ENCODE measurements at places on chromosomes 5 and 9. TPM values are rescaled to one million over a fixed set of nuclear protein-coding genes. Genes with fewer than 3 reads are reported as not detected.

DNA sequence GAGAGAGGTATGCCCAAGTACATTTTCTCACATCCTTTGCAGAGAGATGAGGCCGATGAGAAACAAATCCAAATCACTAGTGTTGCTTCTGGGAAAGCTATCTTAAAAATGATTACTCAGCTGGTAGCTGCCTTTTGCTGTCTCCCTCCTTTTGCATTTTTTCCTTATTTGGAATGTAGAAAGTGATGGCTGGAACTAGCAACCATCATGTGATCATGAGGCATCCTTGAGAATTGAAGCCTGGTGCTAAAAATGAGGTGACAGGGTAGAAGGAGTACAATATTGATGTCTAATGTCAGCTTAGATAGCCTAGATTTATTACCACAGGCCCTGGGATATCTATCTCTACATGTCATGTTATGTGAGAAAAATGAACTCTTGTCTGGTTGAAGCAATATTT, 109.3 kb upstream of the TAF11L2 start:
- no peak for DNase-seq

GRCh38 chr5:156515121-156515520, 188.2 kb downstream of the SGCD start:
- DNase-seq, result no peak

- peak; percentile 34 for DNase-seq
Measured at GRCh38 chr5:1003296-1003937, 5.2 kb upstream of the NKD2 start.

GRCh38 chr9:68755752-68756151, 50.7 kb downstream of the PIP5K1B start:
- no peak for DNase-seq

- no peak for DNase-seq
Measured at GRCh38 chr9:13979941-13980318, 334.0 kb downstream of the NFIB start.

DNA sequence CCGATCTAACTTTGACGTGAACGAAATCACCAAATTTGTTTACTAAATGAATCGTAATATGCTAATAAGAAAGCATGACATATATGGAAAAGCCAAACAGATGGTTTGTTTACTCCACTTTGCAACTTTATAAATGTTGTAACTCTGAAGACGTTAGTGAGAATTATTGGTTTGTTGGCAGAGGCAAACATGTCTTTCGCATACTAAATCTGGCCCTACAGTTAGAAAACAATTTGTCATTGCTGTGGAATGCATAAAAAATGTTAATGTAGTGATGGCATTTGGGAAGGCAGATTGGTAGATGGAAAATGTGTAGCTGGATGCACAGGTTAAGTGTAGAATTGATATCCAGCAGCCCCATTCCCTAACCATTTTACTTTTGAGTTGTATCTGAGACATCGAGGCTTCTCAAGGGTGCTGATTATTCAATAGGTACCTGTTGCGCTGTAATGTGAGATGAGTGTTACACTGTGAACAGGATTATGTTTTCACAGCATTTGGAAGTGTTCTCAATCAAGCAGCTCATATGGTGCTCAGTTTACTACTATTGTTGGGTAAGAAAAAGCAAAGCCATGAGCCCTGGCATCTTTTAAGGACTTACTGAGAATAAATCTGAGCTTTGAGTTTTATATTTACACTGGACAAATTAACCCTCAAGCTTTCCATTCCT, 444.8 kb downstream of the BNC2 start:
- no peak for DNase-seq

The GAPT gene
- not detected for total RNA-seq

The SERF1A gene
- 23.2 TPM for total RNA-seq

The LOX gene
- total RNA-seq, result 7.1 TPM

DNA sequence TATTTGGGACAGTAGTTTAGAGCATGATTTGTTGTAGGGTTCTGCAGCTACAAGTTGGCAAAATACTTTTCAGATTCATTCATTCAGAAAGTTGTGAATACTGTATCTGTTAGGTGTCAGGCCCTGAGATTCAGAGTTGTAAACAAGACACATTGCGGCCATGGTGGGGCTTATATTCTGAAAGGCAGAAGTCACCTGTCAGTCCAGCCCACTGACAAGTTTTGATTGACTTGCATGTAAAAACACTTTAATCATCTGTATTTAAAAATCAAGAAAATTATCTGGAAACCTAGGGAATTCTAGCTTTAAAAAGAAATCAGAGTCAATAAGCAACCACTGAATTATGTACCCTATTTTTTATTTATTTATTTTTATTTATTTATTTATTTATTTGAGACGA, 13.0 kb downstream of the LARP1 start:
- DNase-seq, result no peak

GRCh38 chr5:1952444-1953099, 69.8 kb upstream of the IRX4 start:
- DNase-seq, result no peak

The NUP214 gene
- total RNA-seq, result 79.5 TPM

The TCF7 gene
- total RNA-seq, result 6.1 TPM

The RPS14 gene
- total RNA-seq, result 3,623 TPM

DNA sequence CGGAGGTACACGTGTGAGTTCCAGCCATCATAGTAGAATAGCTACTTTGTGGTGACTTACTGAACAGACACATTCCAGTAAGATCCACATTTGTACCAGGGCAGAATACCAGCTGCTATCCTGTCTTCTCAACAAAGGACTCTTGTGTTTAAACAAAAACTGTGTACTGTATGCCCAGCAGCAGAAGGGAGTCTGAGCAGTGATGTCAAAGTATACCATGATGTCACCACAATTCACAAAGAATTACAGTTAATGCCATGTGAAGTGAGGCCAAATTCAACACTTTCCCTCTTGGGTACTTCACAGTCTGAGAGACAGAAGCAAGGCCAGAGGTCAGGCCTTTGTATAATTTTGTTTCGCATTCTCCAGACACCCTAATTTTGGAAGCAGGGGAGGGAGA, 137.0 kb downstream of the ADAMTSL1 start:
- no peak for DNase-seq

GRCh38 chr9:26955222-26955903, 849 bp upstream of the IFT74 start:
- DNase-seq, result no peak

- DNase-seq, result peak; percentile 72
Measured at GRCh38 chr9:136644593-136645351, 17.9 kb upstream of the EGFL7 start.

GRCh38 chr9:121636341-121636865, 15.0 kb upstream of the DAB2IP start:
- no peak for DNase-seq

DNA sequence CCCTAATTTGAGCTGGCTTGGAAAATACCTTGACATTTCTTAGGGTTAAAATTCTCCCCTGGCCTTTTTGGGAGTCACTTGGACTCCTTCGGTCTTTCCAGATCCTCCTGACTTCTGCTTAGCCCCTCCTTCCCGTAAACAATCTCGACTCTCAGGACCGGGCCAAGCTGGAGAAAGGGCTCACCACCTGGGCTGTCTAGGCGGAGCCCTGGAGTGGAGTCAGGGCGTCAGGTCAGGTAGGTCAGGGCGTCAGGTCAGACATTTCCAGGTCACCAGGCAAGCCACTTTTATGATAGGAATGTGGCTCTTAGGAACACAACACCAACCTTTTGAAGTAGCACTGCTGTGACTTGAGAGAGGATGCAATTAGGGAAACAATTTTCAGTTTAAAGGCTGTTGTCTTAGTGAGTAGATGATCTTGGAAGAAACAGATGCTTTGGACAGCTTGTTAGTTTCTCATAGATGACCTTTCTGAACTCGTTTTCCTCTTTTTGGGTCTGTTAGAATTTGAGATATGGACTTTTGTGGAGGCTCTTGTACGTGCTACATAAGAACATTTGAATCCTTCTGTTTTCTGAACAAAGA, 12.8 kb downstream of the OSTF1 start:
- no peak for DNase-seq

The CAMK2A gene
- total RNA-seq, result 0.20 TPM

DNA sequence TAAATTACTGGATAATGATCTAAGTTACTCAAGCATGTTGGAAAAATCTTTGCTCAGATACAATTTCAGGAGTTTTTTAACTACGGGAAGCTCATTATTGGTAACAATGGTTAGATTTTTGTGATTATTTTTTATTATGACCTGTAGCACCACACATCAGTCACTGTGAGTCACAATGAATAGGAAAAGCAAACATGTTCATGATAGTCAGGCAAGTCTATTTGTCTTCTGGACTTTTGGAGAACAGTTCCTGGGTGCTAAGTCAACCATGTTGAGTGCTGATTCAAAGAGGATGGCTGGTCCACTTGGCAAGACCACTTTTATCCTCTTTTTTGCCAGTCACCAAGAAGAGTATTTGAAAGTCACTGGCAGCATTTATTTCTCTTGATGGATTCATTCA, 403.2 kb downstream of the KIF4B start:
- no peak for DNase-seq

The PCDHGA4 gene
- 13.5 TPM for total RNA-seq

GRCh38 chr9:17571825-17572224, 7.0 kb upstream of the SH3GL2 start:
- no peak for DNase-seq

The SMIM32 gene
- not detected for total RNA-seq

GRCh38 chr9:95406121-95406520, 88.6 kb upstream of the FANCC start:
- no peak for DNase-seq

GRCh38 chr5:177357459-177358351, at the start of gene RGS14:
Gene RGS14, plus strand, starts transcription at chr5:177357924. Its CDS starts 101 bp downstream, at chr5:177358025.
- DNase-seq, result peak; percentile 27

DNA sequence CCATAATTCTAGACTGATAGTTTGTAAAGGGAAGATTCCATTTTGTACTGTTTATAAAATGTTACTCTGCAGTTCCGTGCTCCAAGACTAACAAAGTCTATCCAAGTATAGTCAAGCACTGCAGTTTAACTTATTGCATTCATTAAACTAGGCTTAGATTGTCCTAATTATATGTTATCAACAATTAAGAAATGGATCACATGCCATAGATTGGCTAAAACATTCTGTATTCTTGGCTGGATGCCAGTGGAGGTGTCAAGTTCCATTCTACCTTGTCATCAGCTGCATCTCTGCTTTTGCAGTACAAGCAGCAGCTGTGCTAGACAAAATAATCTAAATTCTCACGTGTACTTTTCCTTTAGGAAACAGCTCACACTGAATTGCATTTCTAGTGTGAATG, 69.4 kb upstream of the MEF2C start:
- no peak for DNase-seq

- no peak for DNase-seq
Measured at GRCh38 chr9:127501821-127502343, 50.6 kb downstream of the LRSAM1 start.

DNA sequence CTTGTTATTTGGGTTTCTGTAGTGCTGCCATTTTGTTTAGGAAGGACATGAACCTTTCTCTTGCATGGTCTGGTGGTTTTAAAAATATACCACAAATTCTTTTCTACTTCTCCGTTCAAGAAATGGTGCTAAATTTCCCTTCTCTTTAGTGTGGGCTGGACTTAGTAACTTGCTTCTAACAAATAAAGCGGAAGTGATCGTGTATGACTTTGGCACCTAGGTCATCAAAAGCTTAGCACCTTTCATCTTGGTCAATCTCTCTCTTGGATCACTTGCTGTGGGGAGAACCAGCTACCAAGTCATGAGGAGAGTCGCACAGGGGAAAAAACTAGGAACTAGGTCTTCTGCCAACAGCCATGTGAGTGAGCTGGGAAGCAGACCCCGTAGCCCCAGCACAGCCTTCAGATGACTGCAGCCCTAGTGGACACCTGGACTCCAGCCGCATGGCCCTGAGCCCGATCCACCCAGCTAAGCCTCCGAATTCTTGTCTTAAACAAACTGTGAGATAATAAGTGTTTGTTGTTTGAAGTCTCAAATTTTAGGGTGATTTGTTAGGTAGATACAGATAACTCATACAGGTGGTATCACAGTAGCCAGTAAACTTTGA, 87.7 kb upstream of the CKMT2 start:
- no peak for DNase-seq

The MCC gene
- 122 TPM for total RNA-seq

GRCh38 chr5:9834871-9835770, 205.0 kb upstream of the TAS2R1 start:
- DNase-seq, result no peak

- no peak for DNase-seq
Measured at GRCh38 chr9:91534374-91534773, 110.7 kb upstream of the NFIL3 start.

The GPR150 gene
- total RNA-seq, result 0.44 TPM

DNA sequence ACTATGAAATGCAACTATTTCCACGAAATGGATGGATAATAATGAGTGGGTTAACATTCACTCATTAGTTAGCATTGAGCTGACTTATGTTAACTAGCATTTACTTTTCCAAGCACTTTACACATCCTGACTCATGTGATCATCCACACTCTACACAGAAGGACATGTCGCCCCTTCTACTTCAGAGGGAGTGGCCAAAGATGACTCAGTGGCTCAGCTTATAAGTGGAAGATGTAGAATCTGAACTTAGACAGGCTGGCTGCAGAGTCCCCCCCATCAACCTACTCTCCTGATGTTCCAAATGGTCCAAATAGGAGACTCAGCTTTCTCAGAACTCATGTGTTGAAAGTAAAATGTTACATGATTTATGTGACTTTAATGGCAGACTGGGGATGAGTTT, 146.0 kb downstream of the ADCY2 start:
- DNase-seq, result no peak

The CDO1 gene
- 1,379 TPM for total RNA-seq

GRCh38 chr5:76471406-76471805, 68.3 kb downstream of the IQGAP2 start:
- DNase-seq, result no peak

The CCNO gene
- 0.87 TPM for total RNA-seq

The RCL1 gene
- total RNA-seq, result 63.9 TPM

- no peak for DNase-seq
Measured at GRCh38 chr9:27437652-27438373, 86.3 kb upstream of the IFNK start.

- no peak for DNase-seq
Measured at GRCh38 chr5:180487556-180487955, 6.6 kb upstream of the CNOT6 start.

DNA sequence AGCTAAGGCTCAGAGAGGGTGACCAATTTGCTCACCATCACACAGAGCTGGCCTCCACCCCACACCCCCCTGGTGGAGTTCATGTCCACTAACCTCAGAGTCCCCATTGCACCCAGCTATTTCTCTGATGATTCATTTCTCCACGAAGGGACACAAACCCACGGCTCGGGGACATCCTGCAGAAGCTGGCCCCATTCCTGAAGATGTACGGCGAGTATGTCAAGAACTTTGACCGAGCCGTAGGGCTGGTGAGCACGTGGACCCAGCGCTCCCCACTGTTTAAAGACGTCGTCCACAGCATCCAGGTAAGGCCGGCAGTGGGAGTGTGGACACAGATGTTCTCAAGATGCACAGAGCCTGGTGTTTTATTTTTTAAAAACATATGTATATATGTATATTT, 52.6 kb upstream of the SUSD3 start:
- DNase-seq, result no peak

- no peak for DNase-seq
Measured at GRCh38 chr9:89677702-89678395, 73.0 kb downstream of the GADD45G start.

Data from tibial nerve (tissue), 4 donors.